ENCODE measurements at places on chromosomes 6 and 20.

GRCh38 chr6:39999006-39999867 lies 65.0 kb upstream of the MOCS1 start:
- no peak for DNase-seq

DNA sequence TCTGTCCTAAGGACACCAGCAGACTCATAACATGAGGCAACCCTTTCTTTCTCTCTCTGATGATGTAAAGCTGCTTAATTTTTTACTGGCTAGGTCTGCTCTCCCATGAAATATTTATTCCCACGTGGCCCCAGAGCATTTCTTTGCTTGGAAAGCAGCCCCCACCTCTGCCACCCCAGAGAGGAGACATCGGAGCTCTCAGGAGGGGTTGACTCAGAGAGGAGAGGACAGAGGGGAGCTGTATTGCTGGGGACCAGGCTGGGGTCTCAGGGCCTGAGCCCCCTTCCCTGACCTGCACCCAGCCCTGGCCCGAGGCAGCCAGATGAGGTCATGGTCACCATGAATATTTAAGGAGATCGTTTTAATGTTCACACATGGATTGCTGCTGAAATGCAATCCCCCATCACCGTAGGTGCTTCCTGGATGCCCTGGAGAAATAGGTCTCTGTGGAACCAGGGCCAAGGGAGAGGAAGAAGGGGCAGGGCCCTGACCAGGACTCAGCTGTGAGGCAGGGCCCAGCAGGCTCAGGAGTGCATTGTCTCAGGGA lies 117.5 kb downstream of the DLL1 start:
- DNase-seq: no peak

DNA sequence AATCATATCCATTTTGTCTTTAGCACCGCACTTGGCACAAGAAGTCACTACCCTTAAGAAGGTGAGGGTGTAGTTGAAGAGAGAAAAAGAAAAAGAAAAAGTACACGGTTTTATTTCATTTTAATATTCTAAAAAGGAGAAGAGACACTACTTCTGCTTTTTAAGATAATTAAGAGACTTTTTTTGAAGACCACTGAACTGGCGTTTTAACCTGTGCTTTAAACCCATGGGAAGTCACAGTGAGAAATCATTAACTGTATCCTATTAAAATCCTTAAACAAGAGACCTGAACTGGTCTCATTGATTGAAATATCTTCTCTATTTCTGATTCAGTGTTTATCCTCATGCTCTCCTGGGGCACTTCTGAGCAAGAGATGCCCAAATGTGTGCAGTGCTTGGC lies 243.5 kb downstream of the TMEM242 start:
- DNase-seq: no peak

DNA sequence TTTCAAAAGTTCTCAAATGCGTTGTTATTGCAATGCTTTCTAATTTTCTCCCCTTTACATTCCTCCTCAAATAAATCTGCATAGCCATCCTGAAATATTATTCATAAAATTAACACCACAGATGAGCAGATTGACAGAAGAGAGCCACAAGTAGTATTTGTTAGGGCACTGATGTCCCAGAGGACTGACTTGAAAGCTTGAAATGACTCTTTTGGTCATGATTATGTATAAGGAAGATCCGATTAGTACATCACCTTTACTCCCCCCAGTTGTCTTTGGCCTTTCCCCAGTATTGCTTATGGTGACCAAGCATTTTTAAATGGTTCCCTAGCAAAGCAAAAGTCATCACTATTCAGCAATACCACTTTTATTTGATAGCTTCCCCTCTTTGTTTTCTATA lies 187.6 kb downstream of the ADAT2 start:
- no peak for DNase-seq

DNA sequence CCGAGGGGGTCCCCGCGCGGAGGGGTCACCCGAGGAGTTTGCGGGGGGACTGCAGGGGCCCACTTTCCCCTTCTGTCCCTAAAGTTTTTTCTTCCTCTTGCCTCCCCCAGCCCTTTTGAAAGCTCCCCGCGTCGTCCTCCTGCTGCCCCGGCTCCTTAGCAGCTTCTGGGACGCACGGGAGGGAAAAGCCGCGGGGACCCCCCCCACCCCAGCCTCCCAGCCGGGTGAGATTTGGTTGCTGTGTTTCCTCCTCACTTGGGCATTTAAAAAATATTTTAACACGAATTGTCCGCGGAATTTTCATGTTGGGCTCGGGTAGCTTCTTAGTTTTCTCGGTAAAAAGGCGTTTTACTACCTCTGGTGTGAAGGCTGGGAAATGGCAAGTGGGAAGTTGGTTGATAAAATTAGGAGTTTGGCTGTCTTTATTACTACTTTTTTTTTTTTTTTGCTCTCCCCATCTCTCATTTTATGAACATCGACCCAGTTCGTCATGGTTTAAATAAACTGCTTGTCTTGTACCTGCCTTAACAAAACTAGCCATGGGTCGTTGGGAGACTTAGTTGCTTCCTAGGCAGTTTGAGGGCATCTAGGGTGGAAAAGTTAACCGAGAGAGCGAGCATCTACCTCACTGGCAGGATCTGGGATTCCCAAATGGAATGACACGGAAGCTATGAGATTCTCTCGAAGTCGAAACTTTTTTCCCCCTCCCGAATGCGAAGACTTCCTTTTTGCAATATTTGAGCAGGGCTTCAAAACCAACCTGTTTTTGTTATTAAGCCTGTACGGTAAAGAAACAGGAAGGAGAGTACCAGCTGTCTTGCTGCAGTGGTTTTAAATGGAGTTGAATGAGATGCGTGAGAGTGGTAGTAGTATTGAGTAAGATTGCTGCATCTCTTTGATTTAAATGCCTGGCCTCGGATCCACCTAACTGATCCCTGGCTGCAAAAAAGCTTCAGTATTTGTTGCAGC lies 868 bp downstream of the NCOA3 start:
- DNase-seq: peak; percentile 33

DNA sequence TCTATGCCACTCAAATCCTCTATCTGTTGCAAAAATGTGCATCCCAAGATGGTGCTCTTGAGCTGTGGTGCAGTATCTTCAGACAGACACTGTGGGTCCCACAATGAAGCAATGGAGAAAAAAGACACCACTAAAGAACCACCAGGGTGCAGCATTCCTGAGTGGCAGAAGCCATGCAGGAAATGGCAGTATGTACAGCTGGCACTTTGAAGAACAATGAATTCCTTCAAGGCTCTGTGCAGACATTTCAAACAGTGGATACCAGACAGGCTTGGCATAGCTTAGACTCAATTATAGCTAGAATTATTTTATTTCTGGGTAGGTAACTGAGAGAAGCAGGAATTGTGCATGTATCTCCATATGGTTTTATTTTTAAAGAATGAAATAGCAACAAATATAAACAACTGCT lies 24.0 kb upstream of the HDAC2 start:
- peak; percentile 32 for DNase-seq

DNA sequence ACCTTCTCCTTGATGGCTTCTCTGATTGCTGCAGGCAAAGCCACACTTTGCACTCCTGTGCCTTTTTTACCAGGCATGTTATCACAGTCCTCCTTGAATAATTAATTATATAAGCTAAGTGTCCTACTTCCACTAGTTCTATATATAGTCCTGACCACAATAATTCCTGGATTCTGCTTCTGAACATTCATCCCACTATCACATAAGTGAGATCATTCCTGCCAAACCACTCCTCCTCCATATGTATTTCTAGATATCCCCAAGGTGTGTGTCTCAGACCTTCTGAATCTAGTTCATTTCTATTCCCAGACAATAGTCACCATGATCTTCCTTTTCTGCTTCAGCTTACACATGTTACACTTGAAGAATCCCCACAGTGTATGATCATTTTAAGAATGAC lies 1237.5 kb upstream of the MAP3K7 start:
- no peak for DNase-seq

DNA sequence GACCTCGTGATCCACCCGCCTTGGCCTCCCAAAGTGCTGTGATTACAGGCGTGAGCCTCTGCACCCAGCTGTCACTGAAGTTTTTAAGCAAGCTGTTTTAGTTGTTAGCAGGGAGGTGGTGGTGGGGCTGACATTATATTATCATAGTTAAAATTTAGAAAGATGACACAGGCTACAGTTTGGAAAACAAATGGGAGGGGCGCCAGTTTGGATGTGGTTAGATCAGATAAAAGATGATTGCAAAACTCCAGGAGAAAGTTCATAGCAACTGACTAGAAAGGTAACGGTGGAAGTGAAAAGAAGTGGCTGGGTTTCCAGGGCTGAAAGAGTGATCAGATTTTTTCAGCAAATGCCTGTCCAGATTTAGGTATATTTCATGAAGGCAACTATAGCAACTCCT lies 311.9 kb upstream of the CITED2 start:
- DNase-seq: no peak

GRCh38 chr20:58511364-58511763 lies 3.8 kb downstream of the APCDD1L start:
- no peak for DNase-seq

- no peak for DNase-seq
Observed at GRCh38 chr20:57060407-57061050, 205.9 kb downstream of the BMP7 start.

- no peak for DNase-seq
Observed at GRCh38 chr6:28747083-28747630, 176.6 kb downstream of the TRIM27 start.

GRCh38 chr6:10583509-10583901 lies 62.4 kb downstream of the GCNT2 start:
- DNase-seq: no peak

GRCh38 chr20:46229478-46230105 lies 78.7 kb downstream of the CDH22 start:
- no peak for DNase-seq

DNA sequence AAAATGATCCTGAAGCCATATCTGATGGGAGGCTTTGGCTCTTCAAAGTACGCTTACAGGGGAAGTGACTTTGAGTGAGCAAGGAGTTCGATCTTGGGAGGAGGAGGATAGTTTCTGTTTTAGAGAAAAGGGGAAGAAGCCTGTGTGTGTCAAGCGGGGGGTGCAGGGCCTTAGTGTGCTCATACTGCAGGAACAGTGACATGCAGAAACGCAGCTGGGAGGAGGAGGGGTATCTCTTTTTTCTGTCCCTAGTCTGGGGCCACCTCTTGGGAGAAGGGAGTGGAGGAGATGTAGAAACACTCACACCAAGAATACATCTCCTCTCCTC lies 19.8 kb downstream of the SIRPD start:
- DNase-seq: no peak

DNA sequence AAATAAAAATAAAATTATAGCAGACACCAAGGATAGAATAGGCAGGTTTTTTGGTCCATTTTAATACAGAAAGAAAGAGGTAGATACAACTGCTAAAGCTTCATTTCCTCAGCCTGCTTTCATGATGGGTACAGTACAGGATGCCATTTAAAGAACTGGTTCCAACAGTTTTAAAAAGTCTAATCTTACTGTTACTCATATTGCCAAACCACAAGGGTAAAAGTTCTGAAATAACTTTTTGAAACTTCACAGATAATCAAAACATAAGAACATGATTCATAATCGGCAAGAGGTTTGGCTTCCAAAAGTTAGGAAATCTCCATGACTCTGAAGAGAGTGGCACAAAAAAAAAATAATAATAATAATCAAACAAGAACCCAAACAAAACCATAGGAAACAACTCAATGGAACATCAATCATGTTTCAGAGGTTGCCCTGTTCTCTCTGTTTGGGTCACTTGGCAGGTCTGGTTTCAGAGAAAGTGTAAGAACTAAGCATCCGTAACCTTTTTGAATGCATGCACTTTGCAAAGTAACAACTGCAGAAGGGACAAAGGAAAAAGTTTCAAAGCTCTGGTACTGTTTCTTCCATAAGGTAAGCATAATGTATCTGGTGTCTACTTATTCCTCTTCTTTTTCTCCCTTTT lies 79.7 kb downstream of the SMLR1 start:
- DNase-seq: no peak

GRCh38 chr6:4870821-4871494 lies 94.8 kb downstream of the CDYL start:
- no peak for DNase-seq

- no peak for DNase-seq
Observed at GRCh38 chr6:38168699-38169098, 349.2 kb downstream of the ZFAND3 start.

GRCh38 chr20:62849431-62849830 lies 12.2 kb downstream of the TCFL5 start:
- no peak for DNase-seq

GRCh38 chr6:143361536-143362191 lies 88.8 kb downstream of the ADAT2 start:
- DNase-seq: no peak

- no peak for DNase-seq
Observed at GRCh38 chr6:131946992-131947955, 3.9 kb downstream of the CCN2 start.

GRCh38 chr6:14269436-14269835 lies 151.9 kb downstream of the CD83 start:
- no peak for DNase-seq

DNA sequence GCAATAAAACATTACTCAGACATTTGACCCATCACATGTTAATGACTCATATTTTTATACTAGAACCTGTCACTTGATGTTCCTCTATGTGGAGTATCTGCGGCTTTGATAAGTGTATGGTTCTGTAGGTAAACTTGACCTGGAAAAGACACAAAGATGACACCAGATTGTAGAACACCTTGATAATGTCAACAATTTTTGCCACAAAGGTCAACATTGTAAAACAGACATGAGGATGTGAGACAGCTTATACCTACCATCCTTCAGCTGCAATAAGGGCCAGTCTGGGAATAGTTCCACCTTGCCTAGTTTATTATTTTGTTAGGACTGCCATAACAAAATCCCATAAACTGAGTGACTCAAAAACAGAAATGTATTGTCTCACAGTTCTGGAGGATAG lies 202.4 kb downstream of the LMBRD1 start:
- no peak for DNase-seq

GRCh38 chr6:19337101-19337500 lies 500.1 kb upstream of the ID4 start:
- DNase-seq: no peak

DNA sequence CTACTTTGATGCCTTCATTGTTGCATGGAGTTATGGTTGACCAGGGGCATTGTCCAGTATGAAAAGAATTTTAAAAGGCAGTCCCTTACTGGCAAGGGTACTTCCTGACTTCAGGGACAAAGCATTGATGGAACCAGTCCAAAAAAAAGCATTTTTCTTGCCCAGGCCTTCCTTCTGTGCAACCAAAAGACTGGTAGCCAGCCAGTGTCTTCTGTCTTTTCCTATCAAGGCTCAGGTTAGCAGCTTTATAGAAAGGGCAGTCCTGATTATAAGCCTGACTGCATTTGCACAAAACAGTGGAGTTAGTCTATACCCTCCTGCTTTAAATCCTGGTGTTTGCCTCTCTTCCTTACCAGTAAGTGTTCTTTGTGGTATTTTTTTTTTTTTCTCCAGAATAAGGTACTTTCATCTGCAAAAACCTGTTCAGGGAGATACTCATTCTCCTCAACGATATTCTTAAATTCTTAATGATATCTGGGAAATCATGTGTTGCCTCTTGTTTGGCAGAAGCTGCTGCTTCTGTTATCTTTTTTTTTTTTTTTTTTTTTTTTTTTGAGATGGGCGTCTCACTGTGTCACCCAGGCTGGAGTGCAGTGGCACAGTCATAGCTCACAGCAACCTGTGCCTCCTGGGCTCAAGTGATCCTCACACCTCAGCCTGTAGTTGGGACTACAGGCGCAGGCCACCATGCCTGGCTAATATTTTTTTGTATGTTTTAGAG lies 33.9 kb downstream of the SCAF8 start:
- DNase-seq: no peak

Data from activated CD4-positive, alpha-beta T cell treated with anti-CD3 and anti-CD28 coated beads for 4 hours (primary cell).